ENCODE measurements at places on chromosomes 7 and 10.

- no peak for DNase-seq
These were observed 36.7 kb downstream of the MTERF1 start for GRCh38 chr7:91843831-91844230.

DNA sequence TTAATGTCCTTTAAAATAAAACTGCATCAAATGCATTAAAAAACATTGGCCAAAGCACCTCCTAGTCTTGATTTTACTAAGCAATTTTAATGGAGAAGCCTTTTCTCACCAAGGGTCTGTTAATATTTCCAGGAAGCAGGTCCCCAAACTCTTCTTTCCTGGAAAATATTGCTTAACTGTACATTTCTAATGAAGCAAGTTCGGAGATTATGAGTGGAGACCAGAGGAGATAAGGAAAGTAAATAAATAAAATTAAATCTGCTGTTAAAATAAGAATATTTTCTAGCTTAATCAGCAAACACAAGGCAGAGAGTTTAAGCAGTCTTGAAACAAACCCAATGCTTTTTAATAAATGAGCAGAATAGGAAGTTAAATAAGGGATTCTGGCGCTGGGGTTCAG is 322.4 kb downstream of the PTEN start:
- no peak for DNase-seq

DNA sequence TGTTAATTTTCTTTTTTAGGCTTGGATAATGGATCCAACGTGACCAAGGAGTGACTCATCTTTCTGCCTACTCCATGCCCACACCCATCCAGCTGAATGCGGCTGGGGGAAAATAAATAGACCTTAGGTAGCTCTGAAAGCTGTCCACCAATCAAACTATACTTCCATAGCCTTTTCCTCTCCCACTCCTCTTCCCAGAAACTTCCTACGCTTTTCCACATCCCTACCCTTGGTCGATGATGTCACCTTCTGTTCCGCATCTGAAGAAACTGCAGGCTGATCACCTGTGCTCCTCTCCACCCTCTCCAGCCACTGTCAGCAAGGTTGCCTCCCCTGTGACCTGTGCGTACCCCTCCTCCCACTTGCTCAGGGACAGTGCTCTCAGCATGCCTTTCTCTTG is 359.8 kb upstream of the KLF6 start:
- no peak for DNase-seq

DNA sequence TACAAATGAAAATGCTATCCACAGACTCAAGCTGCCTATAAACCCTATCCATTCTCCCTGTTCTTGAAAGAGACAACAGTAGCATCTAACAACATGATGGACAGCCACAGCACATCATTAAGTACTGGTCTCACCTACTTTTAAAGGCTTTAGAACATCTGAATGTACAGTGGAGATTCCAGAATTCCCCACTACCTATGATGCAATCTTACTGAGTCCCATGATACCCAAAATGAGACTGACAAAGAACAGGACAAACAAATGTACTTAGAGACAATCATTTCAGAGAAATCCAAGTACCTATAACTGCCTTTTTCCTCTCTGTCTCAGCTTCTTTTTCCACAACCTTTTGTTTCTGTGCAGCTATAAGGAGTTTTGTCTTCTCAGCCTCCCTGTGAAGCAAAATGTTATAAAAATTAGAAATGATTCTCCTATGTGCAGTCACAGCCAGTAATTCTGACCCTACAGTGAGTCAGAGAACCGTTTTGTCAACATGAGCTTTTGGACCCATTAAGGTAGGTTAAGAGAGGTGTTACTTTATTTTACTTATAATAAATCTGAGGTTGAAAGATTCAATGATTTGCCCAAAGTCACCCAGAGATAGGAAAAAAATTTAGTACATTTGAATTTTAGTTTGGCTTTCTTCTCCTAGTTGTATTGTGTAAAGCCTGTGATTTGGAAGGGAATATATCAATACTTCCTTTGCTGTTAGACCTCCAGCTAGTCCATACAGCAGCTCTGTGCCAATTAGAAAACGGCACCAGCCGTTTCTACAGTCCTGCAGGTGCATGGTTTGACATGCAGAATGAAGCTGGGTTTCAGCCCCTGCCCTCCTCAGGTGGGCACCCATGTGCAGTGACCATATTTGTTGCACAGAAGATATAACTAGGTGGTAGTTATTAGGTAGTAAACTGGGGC is 21.9 kb downstream of the ERLIN1 start:
- DNase-seq = no peak

DNA sequence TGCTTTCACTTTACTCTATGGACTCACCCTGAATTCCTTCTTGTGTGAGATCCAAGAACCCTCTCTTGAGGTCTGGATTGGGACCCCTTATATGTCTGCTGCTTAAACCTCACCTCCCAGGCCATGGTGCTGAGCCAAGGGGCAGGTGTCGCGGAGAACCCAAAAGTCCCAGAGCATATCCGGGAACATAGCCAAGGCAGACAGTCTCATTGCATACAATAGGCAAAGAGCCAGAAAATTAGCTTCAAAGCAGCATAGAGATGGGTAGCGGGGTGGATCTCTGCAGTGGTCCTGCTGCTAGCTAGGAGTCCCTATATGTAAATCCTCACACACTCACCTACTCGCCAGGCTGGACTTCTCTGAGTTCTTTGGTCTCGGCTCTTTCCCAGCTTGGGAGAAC is 5.5 kb downstream of the CCL24 start:
- DNase-seq = no peak

DNA sequence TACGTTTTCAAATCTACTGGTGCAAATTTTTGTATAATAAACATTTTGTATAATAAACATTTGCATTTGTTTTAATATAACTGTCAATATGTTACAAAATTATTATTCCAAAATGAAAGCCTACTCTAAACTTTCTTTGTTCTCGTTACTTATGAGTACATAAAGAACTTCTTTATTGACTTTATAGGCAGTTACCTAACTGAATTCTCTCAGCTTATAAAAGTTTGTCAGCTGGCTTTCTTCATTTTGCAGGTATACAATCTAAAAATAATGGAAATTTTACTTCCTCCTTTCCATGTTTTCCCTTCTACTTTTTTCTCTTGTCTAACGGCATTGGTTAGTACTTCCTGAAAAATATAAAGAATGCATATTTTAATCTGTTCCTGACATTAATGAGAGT is 137.1 kb downstream of the CHCHD3 start:
- DNase-seq = no peak

DNA sequence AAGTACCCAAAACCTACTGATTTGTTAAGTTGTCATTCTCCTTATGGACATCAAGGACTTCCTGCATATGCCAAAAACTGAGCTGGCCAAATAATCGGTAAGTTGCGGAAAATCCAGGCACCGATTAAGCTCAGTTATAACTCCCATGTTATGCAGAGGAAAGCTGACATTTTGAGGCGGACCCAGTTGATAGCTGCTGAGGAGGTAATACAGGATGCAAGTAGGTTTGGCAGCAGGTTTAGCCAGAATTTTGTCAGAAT is 725.1 kb upstream of the GALNT17 start:
- DNase-seq = no peak

DNA sequence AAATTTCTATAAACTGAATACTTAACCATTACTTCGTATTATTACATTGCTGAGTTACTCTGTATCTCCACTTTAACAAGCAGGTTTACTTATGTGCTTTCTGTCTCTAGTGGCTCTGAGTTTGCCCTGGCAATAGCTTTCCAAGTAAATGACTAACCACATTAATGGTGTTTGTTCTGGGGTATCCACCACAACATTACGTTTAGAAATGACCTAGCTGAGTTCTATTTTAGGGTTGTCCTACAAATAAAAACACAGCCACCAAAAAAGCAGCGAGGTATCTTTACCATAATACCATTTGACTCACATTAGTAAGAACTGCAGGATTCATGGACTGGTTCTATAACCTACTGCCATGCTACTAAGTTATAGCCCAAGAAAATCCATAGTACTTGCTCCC is 83.1 kb downstream of the HIBADH start:
- DNase-seq = no peak

DNA sequence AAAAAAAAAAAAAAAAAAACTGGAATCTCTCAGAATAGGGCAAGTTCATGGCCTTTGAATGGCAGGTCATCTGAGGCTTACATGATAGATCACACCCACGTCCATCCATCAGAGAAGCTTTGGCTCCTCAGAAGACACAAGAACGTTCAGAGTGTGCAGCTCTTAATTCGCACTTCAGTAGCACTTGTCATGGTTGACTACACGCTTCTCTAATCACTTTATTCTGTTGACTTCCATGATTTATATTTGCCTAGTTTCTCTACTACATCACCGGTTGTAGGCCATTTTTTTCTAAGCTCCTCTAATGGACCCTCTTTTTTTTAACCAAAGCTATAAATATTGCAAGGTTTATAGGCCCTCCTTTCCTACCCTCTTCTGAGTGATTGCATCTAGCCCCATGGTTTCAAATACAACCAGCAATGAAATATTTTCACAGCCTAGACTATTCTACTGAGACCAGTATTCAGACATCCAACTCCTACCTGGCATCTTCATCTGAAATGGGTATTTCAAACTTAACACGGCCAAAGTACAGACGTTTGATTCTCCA is 305.4 kb upstream of the CELF2 start:
- DNase-seq = no peak
